ENCODE measurements at places on chromosomes 1 and 21.

GRCh38 chr1:195754874-195755273 lies 853.4 kb downstream of the KCNT2 start:
- DNase-seq: no peak

GRCh38 chr1:20480951-20481617 lies 4.9 kb downstream of the CAMK2N1 start:
- no peak for DNase-seq

- no peak for DNase-seq
Measured at GRCh38 chr1:234458352-234459017, 20.5 kb downstream of the TARBP1 start.

DNA sequence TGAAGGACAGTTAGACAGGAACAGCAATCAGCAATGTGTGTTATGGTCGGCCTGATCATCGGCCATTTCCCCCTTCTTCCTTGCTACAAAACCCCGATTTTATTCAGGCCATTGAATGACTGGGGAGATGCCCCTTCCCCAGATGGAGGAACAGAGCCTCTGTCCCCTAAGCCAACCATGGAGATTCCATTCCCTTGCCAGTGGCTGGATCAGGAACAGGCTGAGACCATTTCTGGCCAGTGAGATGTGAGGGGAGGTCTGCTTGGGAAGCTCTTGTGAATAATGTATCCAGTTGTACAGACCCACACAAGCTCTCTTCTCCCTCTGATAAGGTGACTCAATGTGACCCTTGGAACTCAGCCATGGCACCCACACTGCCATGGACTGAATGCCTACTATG lies 7.7 kb downstream of the CSRP1 start:
- DNase-seq: no peak

DNA sequence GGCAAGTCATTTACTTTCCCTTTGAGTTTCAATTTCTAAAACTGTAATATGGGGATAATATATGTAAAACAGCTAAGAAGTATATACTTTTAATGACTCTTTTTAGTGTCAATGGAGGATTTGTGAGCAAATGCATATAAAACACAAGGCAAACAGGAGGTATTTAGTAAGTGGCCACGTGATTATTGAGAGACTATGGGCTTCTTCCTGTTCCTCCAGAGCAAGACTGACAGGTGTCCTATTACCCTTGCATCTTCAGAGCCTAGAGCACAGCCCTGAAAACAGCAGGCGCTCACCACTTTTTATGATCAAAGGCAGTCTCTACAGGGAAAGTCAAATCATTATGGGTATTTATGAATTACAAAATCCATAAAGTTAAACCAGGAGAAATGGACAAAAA lies 941 bp upstream of the ROR1 start:
- no peak for DNase-seq

- no peak for DNase-seq
Measured at GRCh38 chr1:86154571-86155050, 2.0 kb downstream of the COL24A1 start.

Data from cortex of kidney (tissue), 1 donor.